ENCODE measurements at places on chromosomes 6 and 20.
A peak's percentile ranks its signal among the peaks of the same experiment; 100 is the strongest.

GRCh38 chr6:135451617-135452190, 45.8 kb downstream of the AHI1 start:
- DNase-seq = no peak

GRCh38 chr6:53067849-53068361, 2.7 kb downstream of the FBXO9 start:
- DNase-seq = no peak

- no peak for DNase-seq
These were observed 20.2 kb upstream of the ADGRF1 start for GRCh38 chr6:47062346-47062745.

- DNase-seq = no peak
These were observed 19.3 kb downstream of the PREX1 start for GRCh38 chr20:48808382-48809034.

GRCh38 chr6:160040055-160040454, 71.2 kb downstream of the IGF2R start:
- no peak for DNase-seq

DNA sequence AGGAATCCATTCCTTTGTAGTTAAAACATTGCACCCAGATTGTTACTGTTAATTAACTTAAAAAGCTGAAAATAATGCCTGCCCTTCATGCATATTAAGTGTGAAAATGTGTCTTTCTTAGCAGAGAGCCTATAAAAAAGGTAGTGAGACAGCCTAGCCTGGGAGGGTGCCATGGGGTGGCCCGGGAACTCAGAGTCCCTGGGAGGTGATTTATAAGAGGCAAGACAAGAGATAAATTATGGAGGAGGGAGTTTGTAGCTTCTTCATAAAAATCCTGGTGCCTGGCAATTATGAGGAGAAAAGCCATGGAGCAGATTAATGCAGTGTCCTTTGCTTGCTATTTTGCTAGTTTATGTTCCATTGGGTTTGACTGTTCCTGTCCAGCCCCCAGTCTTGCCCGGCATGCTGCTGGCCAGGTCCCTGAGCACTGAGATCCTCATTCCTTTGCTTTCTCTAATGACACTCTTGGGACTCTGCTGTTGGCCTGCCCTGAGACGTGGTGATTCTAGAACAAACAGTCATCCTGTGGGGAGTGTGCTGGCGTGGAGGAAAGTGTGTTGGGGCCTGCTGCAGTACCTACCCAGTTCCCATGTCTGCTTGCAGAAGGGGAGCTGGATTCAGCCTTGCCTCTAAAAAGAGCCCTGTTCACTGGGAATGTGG, 4.2 kb downstream of the MLN start:
- DNase-seq = no peak

DNA sequence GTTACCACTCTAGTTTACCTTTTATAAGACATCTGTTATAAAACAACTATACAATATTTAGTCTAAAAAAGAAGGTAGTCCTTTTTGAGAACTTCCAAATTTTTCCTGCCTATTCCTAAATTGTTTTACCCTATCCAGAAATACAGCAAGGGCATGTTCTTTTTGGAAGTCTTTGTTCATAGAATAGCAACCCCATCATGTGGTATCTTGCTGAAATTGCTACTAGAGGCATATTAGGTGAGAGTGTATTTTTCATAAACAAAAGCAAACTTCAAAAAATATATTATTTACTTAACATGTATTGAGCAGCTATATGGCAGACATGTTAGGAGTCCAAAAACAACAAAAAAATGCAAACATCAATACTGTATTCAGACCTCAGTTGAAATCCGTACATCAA, 371.8 kb upstream of the NRSN1 start:
- DNase-seq = no peak

DNA sequence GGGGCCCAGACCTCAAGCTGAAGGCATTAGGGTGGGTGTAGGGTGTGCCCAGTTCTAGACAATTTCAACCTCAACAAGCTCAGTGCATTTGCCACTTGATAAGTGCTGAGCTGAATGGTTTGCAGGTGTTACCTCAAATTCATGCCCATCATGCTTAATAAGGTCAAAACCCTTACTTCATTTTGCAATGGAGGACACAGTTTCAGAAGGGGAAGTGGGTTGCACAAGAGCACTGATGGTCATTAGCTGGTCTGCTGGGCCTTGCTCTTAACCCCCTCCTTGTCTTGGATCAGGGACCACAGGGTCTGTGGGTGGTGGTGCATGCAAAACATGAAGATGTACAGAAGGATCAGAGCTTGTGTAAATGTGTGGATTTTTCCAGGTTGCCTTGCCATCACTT, 71.0 kb upstream of the SIRPA start:
- no peak for DNase-seq

DNA sequence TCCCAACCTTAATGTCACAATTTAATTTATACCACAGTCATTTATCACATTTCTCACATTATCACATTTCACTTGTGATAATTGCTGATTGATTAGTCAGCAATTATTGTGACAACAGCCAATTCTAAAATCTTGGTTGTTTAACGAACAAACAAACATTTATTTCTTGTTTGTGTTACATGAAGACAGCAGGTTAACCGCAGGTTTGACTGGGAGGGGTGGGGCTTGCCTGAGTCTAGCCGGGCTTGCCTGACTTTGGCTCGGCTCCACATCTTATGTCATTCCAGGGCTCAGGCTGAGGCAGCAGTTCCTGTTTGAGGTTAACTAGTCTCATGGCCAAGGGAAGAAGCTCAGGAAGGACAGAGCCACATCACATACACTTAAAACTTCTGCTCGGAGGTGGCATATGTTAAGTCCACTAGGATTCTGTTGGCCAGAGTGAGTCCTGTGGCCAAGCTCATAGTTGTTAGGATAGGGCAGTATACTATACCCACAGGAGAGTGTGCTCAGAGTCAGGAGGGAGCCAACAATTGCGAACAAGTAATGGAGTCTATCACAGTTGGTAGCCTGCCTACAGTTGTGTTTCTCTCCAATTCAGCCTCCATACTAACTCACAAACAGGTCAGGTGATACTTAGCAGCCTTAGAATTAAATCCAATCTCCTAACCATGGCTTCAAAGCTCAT, 90.0 kb upstream of the IFNGR1 start:
- DNase-seq = peak; percentile 4

- DNase-seq = no peak
These were observed 140.6 kb downstream of the OPN5 start for GRCh38 chr6:47922391-47922790.

DNA sequence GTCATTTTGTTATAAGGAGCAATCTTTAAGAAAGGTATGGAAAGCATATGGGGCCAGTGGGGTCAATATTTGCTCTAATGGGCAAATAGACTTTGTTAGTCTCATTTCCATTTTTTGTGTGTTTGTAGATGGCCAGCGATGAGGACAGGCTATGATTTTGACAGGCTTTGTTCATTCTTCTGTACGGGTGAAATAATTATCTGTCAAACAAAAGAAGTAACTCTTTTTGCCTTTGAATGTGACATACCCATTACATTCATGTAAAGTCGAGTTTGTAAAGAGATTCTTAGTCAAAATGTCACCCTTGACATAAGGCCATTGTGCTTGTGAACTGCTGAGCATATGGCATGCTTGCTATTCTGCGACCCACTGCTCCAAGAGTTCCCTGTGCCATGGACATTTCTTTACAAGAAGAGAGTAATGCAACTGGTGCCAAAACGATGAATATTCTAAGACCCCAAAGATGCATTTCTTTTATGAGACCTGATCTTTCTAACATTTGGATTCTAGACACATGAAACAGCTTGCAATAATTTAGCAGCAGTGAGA, 38.2 kb upstream of the JAG1 start:
- DNase-seq = no peak

- no peak for DNase-seq
These were observed 171.8 kb upstream of the AKAP12 start for GRCh38 chr6:151067684-151068596.

GRCh38 chr6:32842690-32843089, 1.2 kb downstream of the PSMB8 start:
- DNase-seq = no peak

GRCh38 chr6:21587961-21588480, 5.5 kb upstream of the SOX4 start:
- DNase-seq = no peak

DNA sequence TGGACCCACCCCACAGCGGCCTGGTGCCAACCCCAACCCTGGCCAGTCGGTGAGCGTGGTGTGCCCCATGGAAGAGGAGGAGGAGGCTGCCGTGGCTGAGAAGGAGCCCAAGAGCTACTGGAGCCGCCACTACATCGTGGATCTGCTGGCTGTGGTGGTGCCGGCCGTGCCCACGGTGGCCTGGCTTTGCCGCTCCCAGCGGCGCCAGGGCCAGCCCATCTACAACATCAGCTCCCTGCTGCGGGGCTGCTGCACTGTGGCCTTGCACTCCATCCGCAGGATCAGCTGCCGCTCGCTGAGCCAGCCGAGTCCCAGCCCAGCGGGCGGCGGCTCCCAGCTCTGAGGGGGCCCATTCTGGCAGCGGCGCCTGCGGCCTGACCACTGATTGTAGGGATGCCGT, 23.2 kb downstream of the SDCBP2 start:
- no peak for DNase-seq

DNA sequence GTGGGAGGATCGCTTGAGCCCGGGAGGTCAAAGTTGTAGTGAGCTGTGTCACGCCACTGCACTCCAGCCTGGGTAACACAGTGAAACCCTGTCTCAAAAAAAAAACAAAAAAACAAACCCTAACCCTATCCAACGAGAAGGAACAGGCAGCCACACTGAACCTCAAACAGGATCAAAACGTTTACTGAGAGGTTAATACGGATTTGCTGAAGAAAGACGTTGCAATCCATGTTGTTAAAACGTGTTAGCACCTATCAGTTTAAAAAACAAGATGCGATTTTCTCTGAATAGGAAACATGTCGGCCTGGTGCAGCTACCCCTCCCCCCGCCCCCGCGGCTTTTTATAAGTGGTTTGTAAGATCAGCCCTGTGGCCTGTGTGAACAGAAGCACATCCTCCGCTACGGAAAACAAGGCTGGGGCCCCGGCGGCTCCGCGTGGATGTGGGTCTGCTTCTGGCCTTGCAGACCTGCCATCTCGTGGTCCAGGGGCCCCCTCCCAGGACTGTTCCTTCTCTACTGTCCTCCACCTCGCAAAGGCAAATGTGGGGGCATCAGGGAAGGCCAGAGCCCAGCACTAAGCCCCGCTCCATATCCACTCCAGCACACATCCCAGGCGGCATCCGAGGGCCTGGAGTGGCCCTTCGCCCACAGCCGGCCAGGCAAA, 11.4 kb downstream of the SLC2A4RG start:
- DNase-seq = peak; percentile 45

- DNase-seq = no peak
These were observed 39.2 kb upstream of the HDDC2 start for GRCh38 chr6:125340991-125341390.

DNA sequence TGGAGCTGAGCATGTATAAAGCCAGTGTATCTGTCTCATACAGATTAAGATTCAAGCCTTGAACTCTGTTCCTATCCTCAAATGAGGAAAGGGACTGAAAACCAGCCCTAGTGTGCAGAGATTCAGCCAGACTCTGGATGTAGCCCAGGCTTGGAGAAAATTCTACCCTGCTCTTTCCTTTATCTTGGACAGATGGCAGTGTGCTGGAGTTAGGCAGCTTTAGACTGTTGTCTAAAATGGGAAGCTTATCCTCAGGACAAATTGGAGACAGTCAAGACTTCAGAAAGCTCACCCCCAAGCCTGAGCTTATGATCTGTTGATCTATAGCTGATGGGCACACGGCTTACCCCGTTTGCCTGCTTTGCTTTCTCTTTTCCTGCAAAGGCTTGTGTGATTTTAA, 1057.6 kb downstream of the KIF16B start:
- DNase-seq = no peak

GRCh38 chr6:20105838-20106237, 106.4 kb downstream of the MBOAT1 start:
- no peak for DNase-seq

GRCh38 chr6:118559659-118560058, 11.6 kb downstream of the PLN start:
- no peak for DNase-seq

GRCh38 chr6:33988121-33989015, 157.5 kb downstream of the GRM4 start:
- DNase-seq = no peak

GRCh38 chr6:75604294-75604693, 2.6 kb downstream of the SENP6 start:
- no peak for DNase-seq

DNA sequence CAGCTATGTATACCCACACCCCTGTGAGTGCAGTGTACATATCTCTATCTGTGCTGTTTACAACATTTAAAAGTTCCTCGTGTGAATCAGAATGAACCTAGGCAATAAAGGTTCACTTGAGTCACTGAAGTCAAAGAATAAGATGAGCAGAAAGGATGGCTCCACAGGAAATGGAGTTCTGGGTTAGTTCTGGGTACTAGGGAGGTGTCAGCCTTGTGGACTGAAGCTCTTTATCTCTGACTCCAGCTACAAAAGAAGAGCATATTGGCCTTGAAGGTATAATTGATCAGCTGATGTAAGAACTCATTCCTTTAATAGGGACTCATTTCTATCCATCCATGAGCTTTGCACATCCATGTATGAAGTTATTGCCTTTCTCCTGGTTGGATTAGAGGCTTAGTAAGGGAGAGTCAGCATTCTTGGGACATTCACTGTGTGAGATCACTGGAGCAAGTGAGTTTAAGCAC, 73.9 kb upstream of the BACH2 start:
- DNase-seq = no peak

All from T-helper 9 cell (primary cell).